Thoracic aorta (tissue), 2 donors: ENCODE measurements at places on chromosomes 2 and 18.

GRCh38 chr18:2172881-2173280 is 398.4 kb downstream of the METTL4 start:
- DNase-seq = no peak

DNA sequence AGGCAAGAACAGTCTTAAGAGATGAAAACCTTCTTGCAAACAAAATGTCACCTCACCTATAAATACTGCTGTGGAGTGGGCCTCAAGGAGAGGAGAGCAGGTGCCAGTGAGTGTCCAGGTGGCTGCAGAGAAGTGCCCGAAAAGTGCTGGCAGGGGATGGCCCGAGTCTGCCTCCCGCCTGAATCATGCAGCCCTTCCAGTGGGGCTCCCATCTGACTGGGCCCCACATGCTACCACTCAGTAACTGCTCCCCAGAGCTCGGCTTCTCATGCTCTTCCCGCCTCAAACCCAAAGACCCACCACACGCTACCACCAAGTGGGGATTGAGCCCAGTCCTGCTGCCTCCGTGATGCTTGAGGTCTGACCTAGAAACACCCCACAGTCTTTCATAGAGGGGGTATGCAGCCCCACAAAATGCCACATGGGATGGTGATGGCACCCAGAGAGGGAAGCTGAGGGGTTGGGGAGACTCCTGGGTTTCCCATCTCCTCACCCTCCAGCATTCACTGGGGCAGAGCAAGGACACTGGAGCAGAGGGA is 7.4 kb downstream of the HS6ST1 start:
- no peak for DNase-seq

DNA sequence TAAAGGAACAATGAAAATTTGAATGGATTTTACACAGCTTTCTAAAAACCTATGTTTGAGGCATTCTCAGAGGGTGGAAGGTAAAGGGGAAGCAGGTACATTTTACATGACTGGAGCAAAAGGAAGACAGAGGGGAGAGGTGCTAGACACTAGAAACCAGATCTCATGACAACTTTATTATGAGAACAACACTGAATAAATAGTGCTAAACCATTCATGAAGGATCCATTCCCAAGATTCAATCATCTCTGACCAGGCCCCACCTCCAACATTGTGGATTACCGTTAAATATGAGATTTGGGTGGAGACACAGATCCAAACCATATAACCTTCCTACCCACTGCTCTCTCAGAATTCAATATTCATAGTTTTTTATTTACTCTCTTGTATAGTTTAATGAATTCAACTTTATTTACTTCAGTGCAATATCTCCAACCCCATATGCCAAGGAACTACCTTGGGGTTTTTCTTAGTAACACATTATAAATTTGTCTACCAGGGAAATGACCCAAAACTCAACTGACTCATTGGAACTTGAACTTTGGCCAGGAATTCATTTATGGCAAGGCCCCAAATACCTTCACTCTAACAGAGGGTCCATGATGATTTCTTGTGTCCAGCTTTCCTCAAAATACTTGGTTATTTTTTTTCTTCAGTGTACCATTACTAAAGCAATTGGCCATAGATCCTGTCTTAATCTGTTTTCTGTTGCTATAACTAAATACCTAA is 317.8 kb downstream of the GULP1 start:
- no peak for DNase-seq

- DNase-seq = no peak
Measured at GRCh38 chr2:239600001-239600593, 199.3 kb upstream of the HDAC4 start.

DNA sequence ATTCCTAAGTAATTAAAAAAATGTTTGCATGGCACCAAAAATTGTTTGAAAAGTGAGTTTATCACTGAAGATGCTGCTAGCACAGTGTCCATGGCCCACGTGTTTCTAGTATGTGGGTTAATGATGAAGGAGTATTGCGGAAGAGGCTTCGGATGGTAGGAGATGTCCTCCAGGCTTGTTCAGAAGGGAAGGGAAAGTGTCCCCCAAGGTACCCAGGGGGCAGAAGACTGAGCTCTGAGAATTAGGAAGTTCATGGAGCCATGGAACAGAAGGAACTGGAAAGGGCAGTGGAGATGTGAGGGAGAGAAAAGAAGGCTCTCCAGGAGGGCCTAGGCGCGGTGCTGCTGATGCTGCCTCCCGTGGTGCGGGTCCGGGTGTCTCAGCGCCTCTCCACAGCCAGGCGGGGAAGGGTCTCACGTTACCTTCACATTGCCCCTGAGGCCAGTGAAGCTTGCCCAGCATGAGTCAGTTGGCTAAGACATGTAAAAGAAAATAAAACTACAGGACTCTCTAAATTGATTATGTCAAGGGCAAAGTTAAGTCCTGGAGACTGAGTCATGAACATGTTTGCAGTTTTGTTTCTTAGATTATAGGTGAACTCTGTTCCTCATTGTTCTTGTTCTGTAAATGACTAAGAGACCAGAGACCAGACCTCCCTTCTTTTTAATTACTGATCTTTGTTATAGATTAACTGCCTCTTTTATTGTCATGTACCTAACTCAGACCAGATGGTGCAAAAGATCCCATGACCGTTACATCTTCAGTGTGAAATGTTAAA is 89.0 kb downstream of the MTCL1 start:
- no peak for DNase-seq
